Stimulated activated CD4-positive, alpha-beta T cell treated with anti-CD3 and anti-CD28 coated beads, Interleukin-1b, Interleukin-23, amount 100 ng/mL, for 4 hours (primary cell): ENCODE measurements at places on chromosomes 13 and 19.

DNA sequence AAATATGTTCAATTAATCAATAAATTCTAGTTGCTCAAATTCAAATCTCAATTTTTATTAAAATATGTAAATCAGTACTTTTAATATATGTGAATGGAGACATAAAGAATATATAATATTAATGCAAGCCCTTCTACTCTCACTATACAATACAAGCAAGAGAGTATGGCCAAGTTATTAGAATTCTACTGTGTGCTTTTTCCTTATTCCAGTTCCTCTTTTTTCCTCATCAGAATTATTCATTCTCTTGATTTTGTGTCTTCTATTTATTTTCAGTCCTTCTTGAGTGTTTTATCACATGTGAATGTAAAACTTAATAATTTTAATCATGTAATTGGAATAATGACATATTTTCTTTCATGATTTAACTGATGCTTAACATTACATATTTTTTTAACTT, 276.8 kb downstream of the PCDH20 start:
- DNase-seq, result no peak

DNA sequence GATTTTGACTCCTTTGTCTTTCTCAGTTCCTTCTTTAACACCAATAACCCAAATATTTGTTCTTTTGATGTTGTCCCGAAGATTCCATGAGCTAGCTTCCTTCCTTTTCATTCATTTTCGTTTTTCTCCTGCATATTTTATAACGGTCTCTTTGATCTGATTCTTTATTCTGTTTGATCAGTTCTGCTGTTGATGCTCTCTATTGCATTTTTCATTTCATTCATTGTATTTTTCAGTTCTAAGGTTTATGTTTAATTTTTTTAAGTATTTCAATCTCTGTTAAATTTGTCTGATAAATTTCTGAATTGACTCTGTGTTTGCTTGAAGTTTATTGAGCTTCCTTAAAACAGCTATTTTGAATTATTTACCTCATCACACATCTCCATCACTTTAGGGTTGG, 68.4 kb upstream of the LRCH1 start:
- no peak for DNase-seq

GRCh38 chr19:4431296-4431695, 26.3 kb downstream of the UBXN6 start:
- DNase-seq, result no peak

DNA sequence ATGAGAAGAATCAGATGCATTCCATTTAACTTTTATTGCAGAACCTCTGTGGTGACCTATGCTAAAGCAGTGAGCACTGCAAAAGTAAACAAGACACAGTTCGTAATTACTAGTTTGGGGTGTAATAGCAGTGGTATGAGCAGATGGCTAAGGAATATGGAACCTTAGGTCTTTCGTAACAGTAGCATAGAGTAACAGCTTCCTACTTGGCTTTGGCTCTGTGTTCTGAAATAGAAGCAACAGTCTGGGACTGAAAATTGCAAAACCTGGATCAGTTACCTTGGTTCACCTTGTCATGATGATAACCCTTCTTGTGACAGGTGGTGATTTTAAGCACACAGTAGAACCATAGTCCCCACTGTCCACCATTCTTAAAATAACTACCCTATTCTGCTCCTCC, 303.4 kb downstream of the GPC6 start:
- DNase-seq, result no peak

DNA sequence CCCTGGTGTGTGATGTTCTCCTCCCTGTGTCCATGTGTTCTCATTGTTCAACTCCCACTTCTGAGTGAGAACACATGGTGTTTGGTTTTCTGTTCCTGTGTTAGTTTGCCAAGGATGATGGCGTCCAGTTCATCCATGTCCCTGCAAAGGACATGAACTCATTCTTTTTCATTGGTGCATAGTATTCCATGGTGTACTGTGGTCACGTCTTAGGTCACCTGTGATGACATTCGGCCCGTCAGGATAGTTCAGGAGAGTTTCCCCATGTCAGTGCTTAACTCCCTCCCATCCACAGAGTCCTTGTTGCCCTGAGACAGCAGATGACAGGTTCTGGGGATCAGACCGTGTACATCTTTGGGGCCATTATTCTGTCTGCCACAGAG, 8.6 kb downstream of the ZNF444 start:
- DNase-seq, result no peak
